ENCODE measurements at places on chromosomes 1 and 21.

- no peak for DNase-seq
Measured at GRCh38 chr1:31985430-31985829, 28.2 kb upstream of the KHDRBS1 start.

- no peak for DNase-seq
Measured at GRCh38 chr1:169100651-169101088, 5.8 kb upstream of the ATP1B1 start.

- DNase-seq: no peak
Measured at GRCh38 chr21:41023936-41024335, 144.0 kb upstream of the BACE2 start.

- DNase-seq: no peak
Measured at GRCh38 chr1:217402301-217402700, 228.6 kb downstream of the GPATCH2 start.

- no peak for DNase-seq
Measured at GRCh38 chr1:181151378-181152326, 63.2 kb downstream of the IER5 start.

DNA sequence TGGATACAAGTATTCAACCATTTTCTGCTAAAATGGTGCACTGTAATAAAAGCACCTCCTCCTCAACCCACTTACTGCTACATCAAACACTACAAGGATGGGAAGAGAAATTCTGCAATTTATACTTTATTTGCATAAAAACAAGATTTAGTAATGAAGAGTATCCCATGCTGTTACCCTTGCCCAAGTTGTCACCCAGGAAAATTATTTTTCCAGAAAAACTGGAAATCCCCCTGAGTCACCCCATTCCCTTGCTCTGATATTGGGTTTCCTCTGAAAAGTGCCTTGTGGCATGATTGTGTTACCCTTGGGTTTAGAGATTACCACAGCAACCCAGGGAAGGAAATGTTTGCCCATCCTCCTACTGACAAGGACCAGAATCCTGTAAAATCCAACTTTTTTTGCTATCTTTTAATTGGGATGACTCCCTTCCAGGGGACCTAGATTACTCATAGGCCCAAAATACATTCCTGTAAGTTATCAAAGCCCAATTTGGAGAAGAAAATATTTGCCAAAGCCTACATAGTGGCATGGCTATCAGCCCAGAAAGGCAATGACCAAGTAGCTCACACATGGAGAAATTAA is 16.5 kb upstream of the ZC3H11B start:
- DNase-seq: no peak

- DNase-seq: no peak
Measured at GRCh38 chr1:38095454-38095931, 48.9 kb upstream of the POU3F1 start.

DNA sequence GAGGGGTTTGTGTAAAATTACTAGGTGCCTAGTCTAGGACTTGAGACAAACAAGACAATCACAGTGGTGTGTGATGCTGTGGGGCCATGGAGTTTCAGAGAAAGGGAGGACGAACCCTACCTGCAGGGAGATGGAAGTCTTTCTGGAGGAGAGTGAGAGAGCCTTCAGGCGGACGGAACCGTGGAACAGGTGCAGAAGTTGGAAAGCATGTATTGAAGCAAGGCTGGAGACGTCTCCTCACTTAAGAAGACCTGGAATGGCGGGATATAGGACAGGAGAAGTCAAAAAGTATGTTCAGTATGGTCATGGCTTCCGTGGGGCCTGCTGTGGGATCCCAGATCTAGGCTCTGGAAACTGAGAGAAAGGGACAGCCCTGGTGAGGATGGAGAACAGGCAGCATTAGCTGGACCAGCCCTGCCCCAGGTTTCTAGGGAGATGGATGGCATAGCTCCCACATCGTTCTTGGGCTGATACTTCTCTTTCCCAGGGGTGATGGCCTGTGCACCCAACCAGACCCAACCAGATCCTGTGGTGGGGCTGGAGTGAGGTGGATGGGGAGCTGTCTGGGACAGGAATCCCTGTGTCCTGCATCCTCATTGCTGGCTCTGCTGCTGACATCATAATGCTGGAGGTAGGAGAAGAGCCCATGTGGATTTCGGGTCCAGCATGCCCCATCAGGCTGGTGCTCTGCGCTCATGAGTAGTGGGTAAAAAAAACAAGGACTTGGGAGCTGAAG is 15.0 kb upstream of the LRP8 start:
- DNase-seq: no peak

DNA sequence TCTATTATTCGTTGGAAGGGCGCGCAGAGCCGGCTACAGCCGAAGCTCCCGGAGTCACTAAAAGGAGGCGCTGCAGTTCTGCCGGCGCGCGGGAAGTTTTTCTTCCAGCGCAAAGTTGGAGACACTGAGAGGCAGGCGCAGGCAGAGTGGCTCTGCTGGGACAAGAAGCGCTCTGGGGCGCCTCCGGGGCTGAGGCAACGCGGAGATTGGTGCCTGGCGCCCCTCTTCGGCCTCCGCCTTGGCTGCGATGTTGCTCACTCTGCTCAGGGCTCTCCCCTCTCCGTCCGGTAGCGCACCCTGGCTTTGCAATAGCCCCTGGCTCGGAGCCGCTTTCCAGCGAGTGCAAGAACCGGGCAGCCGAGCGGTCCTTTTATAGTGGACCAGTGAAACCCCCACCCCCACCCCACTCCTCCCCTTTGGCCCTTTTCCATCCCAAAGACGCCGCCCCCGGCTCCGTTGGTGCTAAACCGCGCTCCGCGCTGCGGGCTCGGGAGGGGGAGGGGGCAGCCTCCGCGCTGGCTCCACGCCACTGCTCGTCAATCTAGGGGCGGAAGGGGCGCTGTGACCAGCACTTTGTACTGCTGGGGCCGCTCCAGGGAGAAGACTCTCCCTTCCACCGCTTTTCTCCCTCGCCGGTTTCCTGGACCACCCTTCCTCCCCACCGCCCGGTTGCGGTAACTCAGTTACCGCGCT is at the start of gene ADAMTS1:
TSS of gene ADAMTS1 (minus strand) at position 344 of the 693 bp plus-strand sequence. CDS start 455 bp downstream, outside the sequence.
- no peak for DNase-seq

- DNase-seq: no peak
Measured at GRCh38 chr1:12416744-12417143, 186.9 kb downstream of the VPS13D start.

DNA sequence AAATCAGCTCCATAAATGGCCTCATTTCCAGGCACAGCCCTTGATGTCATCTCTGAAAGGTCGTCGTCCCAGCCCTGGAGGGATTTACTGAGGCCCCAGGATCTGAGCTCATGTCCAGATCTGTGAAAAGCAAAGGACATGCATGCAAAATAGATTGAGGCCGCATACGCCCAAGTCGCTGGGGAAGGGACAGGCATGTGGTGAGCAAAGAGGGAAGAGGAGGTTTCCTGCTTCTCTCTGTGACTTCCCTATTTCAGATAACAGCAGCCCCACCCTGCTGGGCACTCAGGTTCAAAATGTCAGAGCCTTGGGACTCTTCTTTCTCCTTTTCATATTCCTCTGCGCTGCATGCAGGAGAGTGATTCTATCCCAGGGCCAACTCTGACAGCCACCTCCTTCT is 197.2 kb downstream of the ADSS2 start:
- no peak for DNase-seq

- DNase-seq: no peak
Measured at GRCh38 chr1:67834246-67834877, 1.1 kb upstream of the GNG12 start.

- DNase-seq: no peak
Measured at GRCh38 chr1:96944432-96945092, 223.0 kb downstream of the PTBP2 start.

DNA sequence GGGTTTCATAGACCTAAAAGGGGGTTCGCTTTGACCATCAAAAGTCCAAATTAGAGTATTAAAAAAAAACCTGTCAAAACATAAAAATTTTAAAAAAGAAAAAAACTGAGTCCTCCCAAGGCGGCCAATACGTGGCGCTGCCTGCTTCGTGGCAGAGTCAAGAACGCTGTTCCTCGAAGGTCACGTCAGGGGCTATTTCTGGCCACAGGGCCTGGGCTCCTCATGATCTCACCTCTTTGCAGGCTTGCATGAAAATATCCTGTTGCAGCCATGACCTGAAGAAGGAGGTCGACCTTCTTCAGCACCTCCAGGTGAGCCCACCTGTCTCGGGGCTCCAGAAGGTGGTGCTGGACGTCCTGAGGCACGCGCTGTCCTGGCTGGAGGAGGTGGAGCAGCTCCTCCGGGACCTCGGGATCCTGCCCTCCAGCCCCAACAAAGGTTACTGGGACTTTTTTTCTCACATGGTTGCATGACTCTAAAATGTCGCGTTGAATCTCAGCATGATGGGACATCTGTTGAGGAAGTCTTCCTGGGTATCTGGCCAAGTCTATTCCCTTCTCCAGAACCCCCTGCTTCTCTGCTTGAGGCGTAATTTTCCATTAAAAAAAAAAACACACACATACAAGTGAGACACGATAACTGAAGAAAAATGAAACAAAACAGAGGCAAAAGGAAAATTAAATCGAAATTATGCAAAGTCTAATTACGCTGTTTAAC is 80.4 kb upstream of the EFHD2 start:
- no peak for DNase-seq

DNA sequence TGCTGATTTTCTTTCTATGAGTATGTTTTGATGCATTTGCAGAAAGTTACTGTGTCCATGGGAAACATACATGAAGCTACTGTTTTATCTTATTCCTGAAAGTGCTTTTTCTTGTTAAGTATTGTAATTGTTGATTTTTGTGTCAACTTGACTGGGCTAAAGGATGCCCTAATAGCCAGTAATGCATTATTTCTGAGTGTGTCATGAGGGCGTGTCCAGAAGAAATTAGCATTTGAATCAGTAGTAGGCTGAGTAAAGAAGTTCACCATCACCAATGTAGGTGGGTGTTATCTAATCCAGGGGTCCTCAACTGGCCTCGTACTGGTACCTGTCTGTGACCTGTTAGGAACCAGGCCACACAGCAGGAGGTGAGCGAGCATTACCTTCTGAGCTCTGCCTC is 760.2 kb downstream of the PLA2G4A start:
- no peak for DNase-seq

DNA sequence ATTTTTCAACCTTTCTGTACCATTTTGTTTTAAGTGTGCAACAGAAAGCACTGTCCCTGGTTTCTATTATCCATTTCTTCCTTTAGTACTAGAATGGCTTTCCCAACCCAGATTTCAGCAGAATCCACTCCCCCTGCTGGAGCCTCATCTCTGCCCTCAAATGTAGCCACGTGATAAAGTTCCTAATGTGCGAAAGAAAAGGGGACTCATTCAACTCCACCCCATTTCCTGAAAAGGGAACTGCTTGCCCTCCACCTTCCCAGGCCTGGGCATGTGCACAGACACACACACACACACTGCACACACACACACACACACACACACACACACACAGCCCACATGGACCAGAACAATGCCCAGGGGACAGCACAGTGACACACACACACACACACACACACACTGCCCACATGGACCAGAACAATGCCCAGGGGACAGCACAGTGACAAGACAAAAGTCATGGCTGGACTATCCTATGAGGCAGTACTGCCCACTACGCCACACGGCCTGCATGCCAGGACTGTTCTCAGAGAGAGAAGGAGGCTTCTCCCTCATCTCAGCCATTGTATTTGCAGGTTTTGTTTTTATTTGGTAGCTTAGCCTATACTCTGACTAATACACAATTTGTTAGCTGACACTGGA is 33.2 kb downstream of the PACC1 start:
- no peak for DNase-seq

DNA sequence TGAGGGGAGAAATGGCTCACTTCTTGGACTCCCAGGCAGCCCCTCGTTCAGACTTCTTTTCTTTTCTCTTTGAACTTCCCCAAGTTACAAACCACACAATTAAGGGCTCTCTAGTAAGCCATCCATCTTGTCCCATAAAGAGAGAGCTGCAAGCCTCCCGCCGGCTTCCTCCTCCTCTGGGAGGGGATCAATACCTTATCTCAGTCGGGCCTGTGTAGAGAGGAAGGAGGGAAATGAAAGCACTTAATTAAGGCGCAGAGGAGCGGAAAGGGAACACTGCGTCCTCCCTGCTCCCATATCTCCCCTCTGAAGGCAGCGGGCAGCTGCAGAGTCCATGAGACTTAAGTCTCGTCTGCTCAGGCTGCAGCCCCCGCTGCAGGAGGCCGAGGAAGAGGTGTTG is 112.6 kb upstream of the CSF3R start:
- no peak for DNase-seq

- DNase-seq: no peak
Measured at GRCh38 chr1:111372336-111372965, 55.1 kb downstream of the OVGP1 start.

- DNase-seq: no peak
Measured at GRCh38 chr1:156078728-156079127, 3.5 kb downstream of the MEX3A start.

- peak; percentile 21 for DNase-seq
Measured at GRCh38 chr1:71049951-71050598, 2.5 kb upstream of the PTGER3 start.

DNA sequence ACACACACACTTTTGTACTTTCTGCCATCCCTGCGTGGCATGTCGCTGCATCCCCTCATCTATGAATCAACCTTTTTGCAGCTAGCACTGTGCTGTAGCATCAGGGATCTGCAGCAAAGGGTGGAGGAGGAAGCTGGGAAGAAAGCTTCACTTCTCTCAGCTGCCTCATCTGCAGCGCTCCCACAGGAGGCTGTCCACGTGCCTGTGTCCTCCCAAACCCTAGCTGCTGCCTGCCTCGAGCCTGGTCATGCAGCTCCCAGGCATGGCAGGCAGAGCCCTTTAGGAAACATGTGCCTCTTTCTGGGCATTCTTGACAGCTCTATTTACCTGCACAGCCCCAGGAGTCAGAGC is 262.1 kb upstream of the SGIP1 start:
- no peak for DNase-seq

DNA sequence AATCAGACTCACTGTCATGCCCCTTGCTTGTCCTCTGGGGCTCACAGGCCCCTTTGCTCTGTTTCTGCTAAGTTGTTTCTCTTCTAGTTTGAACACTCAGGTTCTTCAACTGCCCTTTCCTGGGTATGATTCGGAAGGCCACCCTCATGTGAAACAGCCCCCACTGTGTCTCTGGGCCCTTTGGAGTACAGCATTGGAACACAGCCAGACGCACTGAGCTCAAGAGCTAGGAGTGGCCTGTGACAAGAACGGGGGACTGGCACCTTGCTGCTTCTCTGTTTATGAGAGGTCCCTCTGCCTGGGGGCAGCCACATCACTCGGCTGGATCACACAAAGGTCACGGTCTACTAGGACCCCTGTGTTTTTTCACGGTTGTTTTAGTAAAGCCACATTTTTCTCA is 114.4 kb upstream of the ZC3H12A start:
- DNase-seq: no peak

DNA sequence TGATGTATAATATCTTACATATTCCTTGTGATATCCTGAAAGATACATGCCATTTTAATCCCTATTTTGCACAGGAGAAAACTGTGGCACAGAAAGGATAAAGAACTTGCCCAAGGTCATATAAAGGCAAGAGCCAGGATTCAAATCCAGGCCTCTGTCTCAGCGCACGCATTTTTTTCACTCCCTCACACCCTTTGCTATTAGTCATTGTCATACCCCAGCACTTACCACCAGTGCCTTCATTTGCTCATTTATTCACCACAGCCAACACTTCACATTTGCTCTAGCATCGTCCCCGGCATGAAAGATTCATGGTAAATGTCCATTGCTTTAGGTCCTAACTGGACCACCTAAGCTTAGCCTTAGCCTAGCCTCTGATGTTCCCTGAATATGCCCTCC is 14.2 kb downstream of the ALX3 start:
- DNase-seq: no peak

- DNase-seq: no peak
Measured at GRCh38 chr1:237012788-237013383, 8.6 kb upstream of the MT1HL1 start.

Measured in NCI-H1048 (cell line).